Dermis lymphatic vessel endothelial cell (primary cell): ENCODE measurements at places on chromosomes 1 and 21. TPM values are rescaled to one million over a fixed set of nuclear protein-coding genes. Genes with fewer than 3 reads are reported as not detected.

The CFAP74 gene
- total RNA-seq: not detected in 2 replicates

The MCOLN3 gene
- total RNA-seq: under 0.01 TPM in 1 of 2 replicates, not detected in the other

The MAP3K7CL gene
- total RNA-seq: 2.1 and 3.9 TPM in 2 replicates

The LMX1A gene
- not detected in 2 replicates for total RNA-seq

The PHC2 gene
- total RNA-seq: 74.0 and 110 TPM in 2 replicates

The PGLYRP4 gene
- not detected in 2 replicates for total RNA-seq

The LYST gene
- 13.7 and 15.0 TPM in 2 replicates for total RNA-seq

The RIPPLY3 gene
- total RNA-seq: under 0.01 TPM in 1 of 2 replicates, not detected in the other

The ERG gene
- total RNA-seq: 56.7 and 63.8 TPM in 2 replicates

The LRRC53 gene
- total RNA-seq: not detected in 2 replicates

The TENT5C gene
- total RNA-seq: 0.69 and 1.7 TPM in 2 replicates

The CPTP gene
- 11.7 and 14.0 TPM in 2 replicates for total RNA-seq

The SEC16B gene
- 0.54 and 0.60 TPM in 2 replicates for total RNA-seq

The CR1L gene
- not detected in 2 replicates for total RNA-seq

The GJA9 gene
- total RNA-seq: not detected in 2 replicates

The MAGOH gene
- total RNA-seq: 44.9 and 48.6 TPM in 2 replicates

The LMO4 gene
- total RNA-seq: 13.5 and 17.1 TPM in 2 replicates

The ADORA1 gene
- total RNA-seq: not detected in 2 replicates

The FRRS1 gene
- 0.65 and 1.2 TPM in 2 replicates for total RNA-seq
